ENCODE measurements at places on chromosomes 1 and 21.

DNA sequence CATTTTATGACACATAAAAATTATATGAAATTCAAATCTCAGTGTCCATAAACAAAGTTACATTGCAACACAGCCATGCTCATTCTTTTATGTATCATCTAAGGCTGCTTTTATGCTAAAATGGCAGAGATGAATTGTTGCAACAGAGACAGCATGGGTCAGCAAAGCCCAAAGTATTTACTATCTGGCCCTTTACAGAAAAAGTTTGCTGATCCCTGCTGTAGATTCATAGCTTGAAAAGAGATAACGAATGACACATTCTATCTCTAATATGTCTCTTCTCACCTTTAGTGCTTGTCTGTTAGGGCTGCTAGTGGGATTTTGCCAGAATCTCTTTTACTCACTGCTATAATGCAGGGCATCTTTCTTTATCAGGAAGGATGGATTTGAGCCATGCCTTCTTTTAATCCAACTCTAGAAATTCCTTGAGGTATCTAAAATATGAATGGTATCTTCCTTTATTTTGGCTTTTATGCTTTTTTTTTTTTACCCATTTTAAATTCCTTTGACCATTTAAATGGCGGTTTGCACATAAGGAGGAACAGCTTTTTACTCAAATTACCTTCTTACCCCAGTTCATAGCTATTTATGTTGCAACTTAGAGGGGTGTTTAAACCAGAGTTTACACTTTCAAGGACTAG is 598.2 kb downstream of the PLPP3 start:
- DNase-seq, result no peak

- no peak for DNase-seq
These were observed 105.5 kb upstream of the TARDBP start for GRCh38 chr1:10906866-10907519.

DNA sequence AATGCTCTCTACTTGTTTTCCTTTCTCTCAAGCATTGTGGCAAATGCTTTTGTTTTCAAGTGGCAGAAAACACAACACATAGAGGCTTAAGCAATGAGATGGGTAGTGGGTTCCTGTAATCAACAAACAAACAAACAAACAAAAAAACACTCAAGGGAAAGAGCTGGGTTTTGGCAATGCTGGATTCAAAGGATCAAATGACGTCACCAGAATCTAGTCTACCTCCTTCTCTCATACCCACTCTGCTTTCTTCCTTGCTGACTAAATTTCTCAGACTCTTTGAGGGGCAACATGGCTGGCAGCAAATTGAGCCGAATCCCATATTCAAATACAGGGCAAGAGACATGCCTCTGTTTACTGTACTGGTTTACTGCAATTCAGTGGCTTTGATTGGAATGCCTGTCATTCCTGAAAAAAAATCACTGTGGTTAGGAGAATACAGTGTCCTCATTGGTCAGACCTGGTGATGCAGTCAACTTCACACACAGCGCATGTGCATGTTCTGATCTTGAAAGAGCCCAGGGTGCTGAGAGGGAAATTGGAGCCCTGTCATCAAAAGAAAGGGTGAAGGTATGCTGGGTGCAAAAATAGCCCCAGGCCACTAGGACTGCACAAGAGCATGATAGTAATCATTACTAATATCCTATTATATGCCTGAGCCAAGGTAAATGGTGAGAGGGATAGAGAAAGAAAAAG is 356.2 kb downstream of the KCTD3 start:
- DNase-seq, result no peak

DNA sequence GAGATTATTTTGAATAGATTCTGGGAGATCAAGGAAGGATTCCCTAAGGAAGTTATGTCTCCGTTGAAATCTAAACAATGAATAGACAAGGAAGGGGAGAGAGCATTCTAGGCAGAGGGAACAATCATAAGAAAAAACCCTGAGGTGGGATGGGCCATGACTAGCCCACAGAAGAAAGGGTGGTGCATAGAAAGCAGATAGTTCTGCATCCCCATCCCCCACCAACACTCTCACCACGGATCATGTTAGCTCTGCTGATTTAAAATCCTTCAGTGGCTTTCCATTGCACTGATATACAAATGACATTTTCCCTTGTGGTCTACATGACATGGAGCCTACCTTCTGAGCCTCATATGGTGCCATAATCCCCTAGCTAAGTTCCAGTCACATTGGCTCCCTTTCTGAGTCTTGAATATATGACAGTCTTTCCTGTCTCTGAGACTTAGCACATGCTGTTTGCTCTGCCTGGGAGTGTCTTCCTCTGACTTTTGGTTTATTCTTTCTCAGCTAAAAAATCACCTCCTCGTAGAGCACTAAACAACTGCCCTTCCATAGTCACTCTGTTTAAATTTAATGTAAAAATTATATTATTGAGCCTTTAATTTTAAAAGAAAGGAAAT is 15.2 kb downstream of the SCMH1 start:
- DNase-seq, result peak; percentile 51

- no peak for DNase-seq
These were observed 57.2 kb downstream of the CDK18 start for GRCh38 chr1:205561501-205562203.

GRCh38 chr1:84672080-84672854 is 18.0 kb downstream of the SSX2IP start:
- DNase-seq, result peak; percentile 27

- peak; percentile 83 for DNase-seq
These were observed 14.1 kb upstream of the HEYL start for GRCh38 chr1:39653546-39654031.

GRCh38 chr1:221397606-221398005 is 344.3 kb downstream of the DUSP10 start:
- no peak for DNase-seq

DNA sequence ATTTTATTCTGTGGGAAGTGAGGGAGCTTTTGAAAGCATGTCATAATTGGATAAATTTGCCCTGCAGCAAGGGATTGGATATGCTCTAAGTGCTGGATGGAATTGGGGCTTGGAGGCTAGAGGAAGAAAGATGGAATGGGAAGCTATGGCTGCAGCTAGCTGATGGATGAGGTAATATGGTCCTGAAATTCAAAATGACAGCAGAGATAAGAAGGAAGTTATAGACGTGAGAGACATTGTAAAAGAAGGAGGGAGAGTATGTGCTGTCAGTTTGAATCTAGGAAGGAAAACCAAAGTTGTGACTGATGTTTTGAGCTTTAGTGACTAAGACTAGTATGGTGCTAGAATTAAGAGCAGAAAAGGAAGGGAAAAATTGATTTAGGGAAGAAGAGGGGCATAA is 299.9 kb upstream of the SPAG17 start:
- no peak for DNase-seq

GRCh38 chr1:18288722-18289121 is 181.1 kb downstream of the IGSF21 start:
- peak; percentile 2 for DNase-seq

GRCh38 chr1:93623436-93623835 is 58.2 kb downstream of the BCAR3 start:
- no peak for DNase-seq

DNA sequence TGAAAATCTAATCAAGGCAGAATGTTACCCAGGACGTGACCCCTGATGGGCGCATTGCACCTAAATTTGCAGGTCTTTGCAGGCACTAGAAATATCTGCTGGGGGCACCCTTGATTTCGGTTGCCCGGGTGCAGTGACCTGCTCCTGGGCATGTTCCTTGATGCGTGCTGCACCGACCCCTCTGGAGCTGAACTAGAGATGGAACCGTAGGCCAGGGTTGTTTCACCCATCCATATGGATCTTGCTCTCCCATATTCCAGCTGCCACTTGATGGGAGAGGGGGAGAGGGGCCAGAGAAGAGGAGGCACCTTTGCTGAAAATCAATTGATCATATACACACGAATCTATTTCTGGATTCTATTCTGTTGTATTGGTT is 8.4 kb upstream of the COL18A1 start:
- no peak for DNase-seq

DNA sequence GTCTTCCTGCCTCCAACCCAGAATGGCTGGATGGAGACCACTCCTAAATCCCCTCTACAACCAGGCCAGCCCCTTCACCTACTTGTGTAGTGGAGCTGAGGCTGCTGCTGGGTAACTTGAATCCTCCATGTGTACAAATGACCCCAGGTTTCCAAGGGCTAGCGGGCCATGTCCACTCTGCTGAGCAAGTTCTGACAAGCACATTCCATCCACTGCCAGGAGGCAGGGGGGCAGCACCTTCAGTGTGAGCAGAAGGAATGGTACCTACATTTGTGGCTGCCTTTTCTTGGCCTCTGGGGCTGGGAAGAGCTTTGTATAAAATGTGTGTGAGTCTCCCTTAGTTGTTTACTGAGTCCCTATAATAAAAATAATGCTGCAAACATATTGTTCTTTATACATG is 14.5 kb downstream of the KIAA0040 start:
- no peak for DNase-seq

GRCh38 chr1:143611159-143611558 is 360.6 kb downstream of the FAM72C start:
- peak; percentile 0 for DNase-seq

DNA sequence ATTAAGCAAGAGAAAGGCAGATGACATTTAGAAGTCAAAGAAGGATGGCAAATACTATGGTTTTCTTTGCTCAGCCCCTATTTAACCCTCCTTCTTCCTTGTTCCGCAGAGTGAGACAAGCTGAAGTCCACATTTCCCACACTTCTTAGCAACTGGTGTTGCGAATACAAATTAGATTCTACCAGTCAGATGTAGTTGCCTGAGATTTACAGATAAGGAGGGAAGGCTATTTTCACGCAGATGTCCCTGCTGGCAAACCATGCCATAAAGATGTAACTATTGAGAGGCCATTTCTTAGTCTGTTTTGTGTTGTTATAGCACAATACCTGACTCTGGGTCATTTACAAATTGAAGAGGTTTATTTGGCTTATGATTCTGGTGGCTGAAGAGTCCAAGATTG is 84.3 kb downstream of the ZC3H11B start:
- DNase-seq, result no peak

DNA sequence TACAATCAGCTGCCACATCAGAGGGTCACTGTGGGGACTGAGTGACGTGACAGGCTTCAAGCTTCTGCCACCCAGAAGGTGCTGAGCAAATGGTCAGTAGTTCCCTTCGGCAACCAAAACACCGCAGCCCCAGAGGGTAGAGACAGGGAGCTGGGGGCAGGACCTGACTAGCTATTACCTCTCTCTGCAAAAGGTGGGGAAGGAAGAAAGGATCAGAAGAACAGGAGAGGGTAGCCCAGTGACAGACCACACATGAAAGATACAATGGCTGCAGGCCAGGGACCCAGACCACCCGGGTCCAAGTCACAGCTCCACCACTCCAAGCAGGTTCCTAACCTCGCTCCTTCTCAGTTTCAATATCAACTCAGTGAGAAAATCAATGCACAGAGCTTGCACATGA is 377.1 kb downstream of the NPHP4 start:
- DNase-seq, result no peak

DNA sequence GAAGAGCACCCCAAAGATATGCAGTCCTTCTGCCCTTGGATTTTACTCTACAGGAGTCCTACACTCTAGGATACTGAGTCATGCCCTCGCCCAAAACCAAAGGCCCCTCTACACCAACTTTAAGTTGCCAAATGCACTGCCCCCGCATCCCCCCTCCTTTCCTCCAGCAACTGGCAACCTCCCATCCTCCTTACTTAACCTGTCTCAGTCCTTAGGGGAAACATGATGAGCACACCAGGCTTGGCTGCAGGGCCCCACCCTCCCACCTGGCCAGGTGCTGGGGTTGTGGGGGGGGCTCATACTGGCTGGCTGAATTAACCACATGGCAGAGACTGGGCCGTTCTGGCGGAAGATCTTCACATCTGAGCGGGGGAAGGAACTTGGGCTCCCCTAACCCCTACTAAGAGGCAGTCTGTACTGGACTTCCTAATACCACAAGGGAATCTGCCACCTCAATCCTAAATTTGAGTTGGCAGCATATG is 1.2 kb downstream of the HDGF start:
- peak; percentile 78 for DNase-seq

DNA sequence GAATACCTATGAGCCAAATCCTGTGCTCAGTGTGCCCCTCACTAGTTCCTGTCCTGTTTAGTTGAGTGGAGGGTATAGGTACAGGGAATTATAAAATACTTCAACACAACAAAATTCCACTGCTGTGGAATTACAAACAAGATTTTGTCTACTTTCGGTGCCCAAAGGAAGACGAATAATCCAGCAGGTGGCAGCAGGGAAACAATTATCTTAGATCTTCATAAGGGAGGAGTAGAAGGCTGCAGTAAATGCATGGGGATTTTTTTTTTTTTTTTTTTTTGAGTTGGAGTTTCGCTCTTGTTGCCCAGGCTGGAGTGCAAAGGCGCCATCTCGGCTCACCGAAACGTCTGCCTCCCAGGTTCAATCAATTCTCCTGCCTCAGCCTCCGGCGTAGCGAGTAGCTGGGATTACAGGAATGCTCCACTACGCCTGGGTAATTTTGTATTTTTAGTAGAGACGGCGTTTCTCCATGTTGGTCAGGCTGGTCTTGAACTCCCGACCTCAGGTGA is 2.0 kb upstream of the PIP5K1A start:
- peak; percentile 93 for DNase-seq

DNA sequence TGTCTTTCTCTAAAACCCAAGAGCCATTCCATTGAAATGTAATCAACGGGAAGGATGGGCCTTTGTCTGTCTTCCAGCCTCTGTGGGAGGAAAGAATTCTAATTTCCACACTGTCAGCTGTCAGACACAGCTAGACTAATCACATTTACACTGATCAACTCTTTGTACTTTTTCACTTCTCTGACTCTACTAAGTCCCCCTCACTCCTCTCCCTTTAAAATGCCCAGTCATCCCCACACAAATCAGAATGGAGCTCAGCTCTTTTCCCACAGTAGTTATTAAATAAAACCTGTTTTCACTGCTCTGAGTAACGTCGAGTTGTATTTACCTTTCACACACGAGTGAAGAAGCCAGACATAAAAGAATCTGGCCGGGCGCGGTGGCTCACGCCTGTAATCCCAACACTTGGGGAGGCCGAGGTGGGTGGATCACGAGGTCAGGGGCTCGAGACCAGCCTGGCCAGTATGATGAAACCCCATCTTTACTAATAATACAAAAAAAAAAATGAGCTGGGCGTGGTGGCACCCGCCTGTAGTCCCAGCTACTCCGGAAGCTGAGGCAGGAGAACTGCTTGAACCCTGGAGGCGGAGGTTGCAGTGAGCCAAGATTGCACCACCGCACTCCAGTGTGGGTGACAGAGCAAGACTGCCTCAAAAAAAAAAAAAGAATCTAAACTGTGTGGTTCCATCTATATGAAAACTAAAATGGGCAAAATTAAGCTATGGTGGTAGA is 13.3 kb downstream of the ZBTB8OS start:
- no peak for DNase-seq

- no peak for DNase-seq
These were observed 6.2 kb downstream of the CPLANE2 start for GRCh38 chr1:16230744-16231143.

- DNase-seq, result no peak
These were observed 237.0 kb downstream of the MRPL39 start for GRCh38 chr21:25370311-25370744.

GRCh38 chr1:231040019-231040799 is at the start of gene FAM89A:
FAM89A (minus strand) TSS chr1:231040254; CDS start chr1:231040211, 43 bp downstream.
- DNase-seq, result peak; percentile 79

- no peak for DNase-seq
These were observed 4.7 kb downstream of the S100A2 start for GRCh38 chr1:153560771-153561465.
